Esophagus squamous epithelium (tissue), 5 donors: ENCODE measurements at places on chromosomes 16 and 17.

- DNase-seq = no peak
These were observed 834.3 kb upstream of the CDH8 start for GRCh38 chr16:62870554-62870953.

DNA sequence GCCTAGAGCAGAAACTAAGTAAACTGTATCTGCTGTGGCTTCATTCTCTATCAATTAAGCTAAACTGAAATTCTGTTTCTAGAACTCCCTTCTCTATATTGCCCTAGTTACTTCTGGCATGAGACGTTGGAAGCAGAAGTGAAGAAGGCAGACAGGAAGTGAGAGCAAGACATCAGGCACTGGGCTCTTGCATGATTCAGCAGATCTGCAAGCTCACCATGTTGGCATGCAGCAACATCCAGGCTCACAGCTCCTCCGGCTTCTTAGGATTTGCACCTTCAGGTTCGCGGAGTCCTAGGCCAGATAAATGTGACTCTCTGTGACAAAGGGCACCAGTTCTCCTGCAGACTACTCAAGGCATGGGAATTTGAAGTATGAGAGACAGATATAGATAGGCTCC is 148.3 kb downstream of the CDH8 start:
- no peak for DNase-seq

DNA sequence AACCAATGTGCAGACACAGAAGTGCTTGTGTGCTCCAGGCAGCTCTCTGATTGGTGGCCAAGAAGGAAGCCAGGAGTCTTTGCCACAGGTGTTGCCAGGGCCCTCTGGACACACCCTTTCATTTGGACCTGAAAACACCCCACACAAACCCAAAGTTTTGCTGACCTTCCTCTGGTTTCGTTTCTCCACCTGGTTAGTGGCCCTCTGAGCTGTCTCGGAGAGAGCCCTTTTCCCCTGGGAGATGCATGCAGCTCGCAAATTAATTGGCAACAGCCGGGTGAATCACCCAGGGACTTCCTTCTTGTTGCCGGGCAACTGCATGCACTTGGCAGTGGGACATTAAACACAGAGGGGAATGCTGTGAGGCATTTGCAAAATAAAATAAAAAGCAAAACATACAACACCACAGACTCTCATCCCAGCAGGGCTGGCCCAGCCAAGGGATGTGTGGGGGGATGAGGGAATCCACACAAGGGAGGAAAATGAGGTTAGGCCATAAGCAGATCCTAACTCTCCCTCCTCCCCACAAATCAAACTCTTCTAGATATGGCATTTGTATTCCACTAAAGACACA is 286.6 kb downstream of the SOX9 start:
- DNase-seq = no peak

GRCh38 chr17:57752031-57752905 is 7.2 kb upstream of the CCDC182 start:
- DNase-seq = no peak

DNA sequence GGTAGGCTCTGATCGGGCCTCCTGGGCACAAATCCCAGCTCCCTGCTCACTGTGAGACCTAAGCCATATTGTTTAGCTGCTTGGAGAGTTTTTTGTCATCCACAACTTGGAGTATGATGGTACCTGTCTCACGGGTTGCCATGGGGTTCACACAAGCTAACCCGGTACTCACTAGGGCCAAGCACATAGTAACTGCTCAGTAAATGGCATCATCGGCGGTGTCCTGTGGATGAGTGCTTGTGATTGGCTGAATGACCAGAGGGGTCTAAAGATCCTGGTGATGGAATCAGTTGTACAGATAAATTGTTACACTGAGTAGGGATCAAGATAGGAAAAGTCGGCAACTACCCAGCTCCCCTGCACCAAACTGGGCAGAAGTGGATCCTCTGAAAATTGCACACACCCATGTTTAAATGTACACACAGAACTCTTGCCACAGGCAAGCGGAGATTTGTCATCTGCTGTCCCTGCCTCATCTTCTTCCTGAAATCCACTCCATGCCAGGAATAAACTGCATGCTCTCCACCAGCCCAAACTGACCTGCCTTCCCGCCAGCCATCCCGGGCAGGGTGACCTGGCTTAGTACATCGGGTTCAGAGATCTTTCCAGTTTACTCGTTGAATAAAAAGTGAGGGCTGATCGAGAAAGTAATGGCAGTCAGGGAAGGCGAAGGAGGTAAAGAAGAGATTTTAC is 6.5 kb downstream of the MAPT start:
- DNase-seq = no peak

GRCh38 chr17:223723-224471 is 42.4 kb upstream of the DOC2B start:
- DNase-seq = no peak

- DNase-seq = no peak
These were observed 33.2 kb upstream of the STH start for GRCh38 chr17:45965812-45966211.

- DNase-seq = no peak
These were observed 46.5 kb downstream of the GAS7 start for GRCh38 chr17:10151667-10152496.

DNA sequence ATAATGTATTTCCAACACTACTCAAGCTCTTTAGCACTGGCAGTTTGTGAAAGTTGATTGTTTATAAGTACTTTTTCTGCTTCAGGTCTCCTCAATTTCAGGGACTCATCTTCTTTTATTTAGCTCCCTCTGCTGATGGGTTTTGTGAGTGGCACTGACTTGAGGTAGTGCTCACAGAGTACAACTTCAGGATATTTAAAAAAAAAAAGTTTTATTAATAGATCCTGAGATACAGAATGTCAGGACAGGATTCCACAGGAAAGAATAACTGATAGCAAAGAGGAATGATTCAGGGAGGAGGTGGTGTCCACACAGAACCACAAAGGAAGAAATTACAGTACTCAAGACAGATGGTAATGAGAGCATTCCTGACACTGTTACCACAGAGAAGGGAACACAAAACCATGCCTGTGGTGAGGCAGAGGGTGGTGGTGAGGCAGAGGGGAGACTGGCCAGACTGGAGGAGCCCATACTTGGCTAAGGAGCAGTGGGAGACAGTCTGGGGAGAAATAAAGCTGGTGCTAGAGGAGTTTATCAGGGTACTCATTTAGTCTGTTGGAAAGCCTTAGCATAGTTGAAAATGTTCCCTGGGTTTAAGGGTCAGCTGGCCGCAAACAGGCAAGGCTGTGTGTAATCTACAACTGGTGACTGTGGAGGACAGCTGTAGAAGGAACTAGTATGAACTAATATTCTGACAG is 63.7 kb downstream of the SPAG9 start:
- DNase-seq = no peak

DNA sequence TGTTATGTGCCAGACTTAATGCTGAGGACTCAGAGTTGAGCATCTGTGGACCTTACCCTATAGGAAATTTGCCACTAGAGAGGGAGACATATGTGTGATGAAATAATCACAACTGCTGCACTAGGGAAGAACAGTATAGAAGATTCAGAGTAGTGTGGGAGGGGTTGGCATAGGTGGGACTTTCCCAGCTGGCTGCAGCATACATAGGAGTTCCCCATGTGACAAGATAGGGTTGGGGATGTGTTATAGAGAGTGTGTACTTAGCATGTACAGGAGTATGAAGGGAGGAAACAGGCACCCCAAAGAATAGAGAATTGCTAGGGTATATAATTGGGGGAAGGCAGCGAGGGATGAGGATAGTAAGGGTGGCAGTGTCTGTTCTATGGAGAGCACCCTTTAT is 2.9 kb downstream of the NUP93 start:
- DNase-seq = no peak

GRCh38 chr17:18070861-18071340 is 16.8 kb upstream of the DRG2 start:
- DNase-seq = no peak

GRCh38 chr16:77700846-77701245 is 21.5 kb upstream of the NUDT7 start:
- no peak for DNase-seq

DNA sequence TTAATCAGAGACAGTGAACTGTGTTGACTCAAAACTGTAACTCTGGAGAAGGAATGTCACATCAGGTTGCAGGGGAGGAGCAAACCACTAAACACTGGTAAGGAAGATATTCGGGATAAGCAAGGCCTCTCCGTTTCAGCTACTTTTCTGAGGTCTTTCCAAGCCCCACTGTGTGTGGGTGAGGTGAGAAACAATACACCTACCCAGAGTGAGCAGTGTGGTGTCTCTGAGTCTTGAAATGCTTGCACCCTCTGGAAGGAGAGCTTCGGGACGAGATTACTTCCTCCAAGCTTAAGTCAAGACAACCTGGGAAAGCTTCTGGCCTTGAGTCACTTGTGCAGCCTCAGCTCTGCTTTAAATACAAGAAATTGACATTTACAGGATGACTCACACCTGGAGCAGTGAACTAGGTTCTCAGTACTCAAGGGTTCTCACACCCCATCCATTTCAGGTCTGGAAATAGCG is 2.5 kb upstream of the MAP3K14 start:
- no peak for DNase-seq

DNA sequence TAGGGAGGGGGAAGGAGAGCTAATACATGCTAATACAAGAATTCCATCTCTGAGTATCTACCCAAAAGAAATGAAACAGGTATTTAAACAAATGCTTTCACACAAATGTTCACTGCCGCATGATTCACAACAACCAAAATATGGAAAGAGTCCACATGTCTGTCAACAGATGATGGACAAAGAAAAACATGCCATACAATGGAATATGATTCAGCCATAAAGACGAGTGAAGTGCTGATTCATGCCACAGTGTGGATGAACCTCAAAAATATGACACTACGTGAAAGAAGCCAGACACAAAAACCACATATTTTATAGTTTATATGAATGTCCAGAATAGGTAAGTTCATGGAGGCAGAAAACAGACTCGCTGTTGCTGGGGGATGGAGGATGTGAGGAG is 321.4 kb downstream of the FOXL1 start:
- DNase-seq = no peak

DNA sequence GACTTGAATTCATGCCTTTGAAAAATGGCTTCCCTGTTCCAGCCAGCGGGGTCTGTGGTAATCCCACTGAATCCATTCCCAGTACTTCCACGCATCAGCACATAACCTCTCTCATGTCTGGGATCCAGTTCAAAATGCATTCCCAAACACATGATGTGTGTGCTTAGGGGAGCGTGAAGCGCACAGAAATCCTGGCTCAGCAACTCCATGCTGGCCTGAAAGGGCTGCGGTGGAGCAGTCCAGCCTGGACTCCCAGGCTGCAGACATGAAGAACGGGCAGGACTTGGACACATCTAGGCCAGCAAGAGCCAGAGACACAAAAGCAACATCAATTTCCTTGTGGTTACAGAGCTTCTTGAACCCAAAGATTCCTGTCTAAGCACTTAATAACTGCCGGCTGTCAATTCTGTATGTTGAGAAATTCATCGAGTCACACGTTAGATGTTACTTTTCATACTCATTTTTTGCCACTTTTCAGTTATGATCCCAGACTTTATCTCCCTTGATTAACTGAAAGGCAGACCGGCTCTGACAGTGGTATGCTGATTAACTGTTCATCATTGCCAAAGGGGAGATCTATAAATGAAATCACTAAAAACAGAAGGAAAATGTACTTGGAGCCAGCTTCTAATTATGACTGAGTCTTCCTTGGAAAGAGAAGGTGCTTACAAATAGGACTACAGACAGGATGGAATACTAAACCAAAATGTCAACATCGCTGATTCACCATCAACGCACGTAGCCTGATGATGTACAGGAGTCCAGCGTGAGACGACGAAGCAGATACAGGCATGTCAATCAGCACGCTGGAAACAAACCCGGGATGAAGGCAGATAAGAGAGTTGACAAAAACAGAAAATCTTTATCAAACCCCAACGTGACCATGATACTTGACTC is 23.0 kb downstream of the NSMCE1 start:
- no peak for DNase-seq

DNA sequence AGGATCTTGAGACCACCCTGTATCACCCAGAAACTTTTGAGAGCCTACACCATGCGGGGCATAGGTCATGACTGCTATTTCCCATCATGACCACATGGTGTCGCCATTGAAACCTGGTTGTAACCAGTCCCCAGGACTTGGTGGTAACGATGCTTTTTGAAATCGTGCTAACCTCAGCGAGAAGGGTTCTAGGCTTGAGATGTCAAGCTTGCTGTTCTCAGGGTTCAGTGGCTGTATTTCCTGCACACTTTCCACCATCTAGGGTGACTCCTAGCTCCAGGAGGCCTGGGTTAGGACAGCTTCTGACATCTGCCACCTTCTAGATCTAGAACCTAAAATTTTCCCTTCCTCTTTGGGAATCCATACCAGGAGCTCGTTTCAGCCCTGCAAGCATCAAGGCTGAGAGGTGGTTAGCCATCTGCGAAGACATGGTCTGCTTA is 13.0 kb upstream of the SPNS3 start:
- DNase-seq = no peak

DNA sequence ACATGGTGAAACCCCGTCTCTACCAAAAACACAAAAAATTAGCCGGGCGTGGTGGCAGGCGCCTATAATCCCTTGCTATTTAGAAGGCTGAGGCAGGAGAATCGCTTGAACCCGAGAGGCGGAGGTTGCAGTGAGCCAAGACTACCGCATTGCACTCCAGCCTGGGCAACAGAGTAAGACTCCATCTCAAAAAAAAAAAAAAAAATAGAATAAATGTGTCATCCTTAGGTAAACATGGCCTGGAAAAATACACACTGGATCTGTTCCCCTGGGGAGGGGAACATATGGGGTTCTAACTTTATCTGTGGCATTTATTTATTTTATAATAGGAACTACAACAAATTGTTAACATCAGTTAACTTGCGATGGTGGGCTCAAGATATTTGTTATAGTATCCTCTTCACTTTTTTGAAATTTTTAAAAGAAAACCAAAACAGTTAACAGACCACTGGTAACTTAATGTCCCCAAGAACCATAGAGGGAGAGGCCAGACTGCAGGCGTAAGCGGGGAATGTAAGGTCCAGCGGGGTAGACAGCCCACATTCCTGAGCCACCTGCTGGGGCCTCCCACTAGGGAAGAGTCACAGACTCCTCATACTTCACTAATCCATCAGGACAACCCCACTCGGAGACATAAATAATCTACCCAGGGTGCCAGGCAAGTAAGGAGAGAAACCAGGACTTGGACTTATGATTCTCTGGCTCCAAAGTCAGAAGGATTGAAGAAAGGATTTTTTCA is 12.5 kb upstream of the TXNDC11 start:
- no peak for DNase-seq

GRCh38 chr17:44308320-44308818 is at the start of gene RUNDC3A:
TSS of gene RUNDC3A (plus strand) at chr17:44308601. CDS start at chr17:44308833, 232 bp downstream.
- DNase-seq = no peak

DNA sequence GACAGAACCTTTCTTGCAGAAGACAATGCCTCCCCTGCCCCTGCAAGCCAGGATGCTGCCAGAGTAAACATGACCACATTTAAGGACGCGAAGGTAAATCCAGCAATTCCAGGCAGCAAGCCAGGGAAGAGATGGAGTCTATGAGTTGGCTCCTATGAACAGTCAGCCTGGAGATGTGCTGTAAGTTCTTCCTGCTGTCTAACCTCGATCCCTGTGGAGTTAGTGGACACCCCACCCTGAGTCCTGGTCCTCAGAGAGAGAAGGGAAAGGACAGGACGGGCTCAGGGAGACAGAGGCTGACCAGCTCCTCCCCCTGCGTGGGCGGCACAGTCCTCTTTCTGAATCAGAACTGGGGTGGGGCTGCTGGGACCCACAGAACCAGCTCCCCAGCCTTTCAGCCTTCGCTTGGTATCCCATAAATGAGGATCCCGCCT is 24.9 kb downstream of the CDC42EP4 start:
- no peak for DNase-seq
